HCT116 (cell line): ENCODE measurements at places on chromosomes 2 and 18. TPM values are rescaled to one million over a fixed set of nuclear protein-coding genes. Genes with fewer than 3 reads are reported as not detected.

Gene LRRC30
- not detected for total RNA-seq

Gene CHN1
- 3.6 TPM for total RNA-seq

Gene FN1
- total RNA-seq = 11.1 TPM

Gene SLC14A1
- not detected for total RNA-seq

Gene TXNDC2
- 0.12 TPM for total RNA-seq

Gene PARD6G
- total RNA-seq = 12.8 TPM

Gene ZNF521
- total RNA-seq = 0.10 TPM

DNA sequence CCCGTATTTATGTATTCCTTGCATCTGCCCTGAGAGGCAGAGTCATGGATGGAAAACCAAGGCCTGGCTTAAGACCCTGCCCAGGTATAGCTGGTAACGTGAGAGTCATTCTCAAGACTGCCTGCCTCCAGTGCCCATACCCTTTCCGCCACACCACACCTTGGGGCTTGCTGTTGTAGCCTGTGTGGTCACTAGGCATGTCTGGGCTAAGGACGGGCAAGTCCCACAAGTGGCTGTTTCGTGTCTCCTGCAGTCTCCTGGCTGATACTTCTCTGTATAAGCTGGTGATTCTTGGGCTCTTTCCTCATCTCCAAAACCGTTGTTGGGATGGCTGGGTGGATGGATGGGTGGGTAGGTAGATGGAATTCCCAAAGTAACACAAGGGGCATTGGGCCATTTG lies 269.8 kb downstream of the KLHL29 start:
- no peak for DNase-seq
- H3K36me3 ChIP-seq = no peaks in the 10 kb centered on the region
- H3K4me1 ChIP-seq = peaks cover 10% of the 10 kb centered on the region; the same call in 1 of the 2 replicates
- no peak overlapping the region for H3K27ac ChIP-seq

DNA sequence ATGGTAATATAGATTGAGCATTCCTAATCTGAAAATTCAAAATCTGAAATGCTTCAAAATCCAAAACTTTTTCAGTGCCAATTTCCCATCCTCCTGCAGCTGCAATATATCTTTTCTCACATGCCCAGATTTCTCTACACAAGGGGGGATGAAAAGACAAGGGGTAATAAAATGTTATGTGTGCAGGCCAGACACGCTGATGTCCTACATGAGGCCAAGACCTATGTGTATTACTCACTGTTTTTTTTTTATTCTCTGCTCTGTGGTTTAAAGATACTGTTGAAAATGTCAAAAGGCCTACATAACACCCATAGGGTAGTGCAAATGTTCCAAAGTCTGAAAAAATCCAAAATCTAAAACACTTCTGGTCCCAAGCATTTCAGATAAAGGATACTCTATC lies 41.2 kb upstream of the CWC22 start:
- no peaks in the 10 kb centered on the region for H3K4me1 ChIP-seq
- no peak for DNase-seq
- H3K27ac ChIP-seq = no peak overlapping the region
- H3K4me3 ChIP-seq = no peak overlapping the region

DNA sequence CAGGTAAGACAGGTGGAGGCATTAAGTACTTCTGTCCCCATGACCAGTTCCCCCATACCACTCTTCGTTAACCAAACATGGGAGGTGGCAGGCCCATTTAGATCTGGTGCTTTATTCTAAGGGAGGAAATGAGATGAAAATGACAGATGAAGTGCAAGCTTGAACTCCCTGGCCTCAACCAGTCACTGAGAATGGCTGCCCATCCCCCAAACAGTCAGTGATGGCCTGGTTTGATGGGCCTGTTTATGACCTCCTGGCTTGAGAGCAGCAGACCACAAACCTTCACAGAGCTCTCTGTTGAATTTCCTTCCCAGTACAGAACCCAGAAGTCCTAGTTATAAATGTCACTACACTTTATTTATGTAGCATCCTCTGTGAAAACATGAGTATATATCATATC lies 31.1 kb downstream of the EPAS1 start:
- peaks cover 17% of the 10 kb centered on the region; the same call in 1 of the 2 replicates for H3K4me1 ChIP-seq
- no peak for DNase-seq
- no peak overlapping the region for H3K27ac ChIP-seq
- no peaks in the 10 kb centered on the region for H3K27me3 ChIP-seq
- no peak overlapping the region for H3K4me3 ChIP-seq
- H3K36me3 ChIP-seq = no peaks in the 10 kb centered on the region

DNA sequence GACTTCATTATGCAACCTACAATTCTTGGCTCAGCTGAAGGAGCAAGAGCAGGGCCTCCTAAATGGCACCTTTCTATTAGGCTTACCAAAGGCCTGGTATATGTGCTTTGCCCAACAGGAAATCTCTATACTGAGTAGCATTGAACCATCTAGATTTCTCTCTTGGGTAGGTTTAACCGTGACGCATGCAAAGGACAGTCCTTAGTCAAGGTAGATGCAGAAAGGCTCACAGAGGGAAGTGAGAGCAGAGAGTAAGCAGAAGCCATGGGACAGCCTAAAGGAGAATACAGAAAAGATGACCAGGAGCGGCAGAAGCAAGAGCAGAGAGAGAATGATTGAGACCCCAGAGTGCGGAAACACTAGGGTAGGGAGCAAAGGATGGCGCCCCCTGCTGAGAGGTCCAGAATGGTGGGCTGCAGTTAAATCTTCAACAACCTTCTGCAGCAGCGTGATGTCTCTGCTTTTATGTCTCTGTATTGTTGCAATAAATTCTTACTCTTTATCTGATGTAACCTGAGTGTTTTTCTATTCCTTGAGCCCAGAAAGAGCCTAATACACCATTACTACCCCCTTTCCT lies 4.7 kb upstream of the OSBPL1A start:
- H3K4me1 ChIP-seq = peaks cover 37% of the 10 kb centered on the region
- no peak for DNase-seq
- H3K27me3 ChIP-seq = no peaks in the 10 kb centered on the region
- H3K4me3 ChIP-seq = no peak overlapping the region

DNA sequence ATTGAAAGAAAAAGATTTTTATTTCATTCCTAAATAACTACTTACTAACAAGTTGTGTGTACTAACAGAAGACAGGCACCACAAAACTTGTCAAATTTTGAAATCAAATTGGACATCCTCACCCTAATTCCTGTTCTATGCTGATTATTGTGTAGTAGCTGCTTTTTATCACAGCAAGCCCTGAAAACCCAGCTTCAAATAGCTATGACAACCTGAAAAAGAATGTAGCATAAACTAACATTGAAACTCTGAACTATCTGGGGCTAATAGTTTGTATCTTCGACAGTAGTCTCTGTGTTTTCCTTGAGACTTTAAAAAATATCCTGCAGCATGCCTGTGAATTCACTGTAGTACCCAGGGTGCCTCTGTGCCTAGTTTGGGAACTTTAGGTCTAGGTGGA lies 122.6 kb downstream of the WDPCP start:
- no peak for DNase-seq
- H3K4me1 ChIP-seq = no peaks in the 10 kb centered on the region
- no peaks in the 10 kb centered on the region for H3K27me3 ChIP-seq
- no peak overlapping the region for H3K4me3 ChIP-seq

DNA sequence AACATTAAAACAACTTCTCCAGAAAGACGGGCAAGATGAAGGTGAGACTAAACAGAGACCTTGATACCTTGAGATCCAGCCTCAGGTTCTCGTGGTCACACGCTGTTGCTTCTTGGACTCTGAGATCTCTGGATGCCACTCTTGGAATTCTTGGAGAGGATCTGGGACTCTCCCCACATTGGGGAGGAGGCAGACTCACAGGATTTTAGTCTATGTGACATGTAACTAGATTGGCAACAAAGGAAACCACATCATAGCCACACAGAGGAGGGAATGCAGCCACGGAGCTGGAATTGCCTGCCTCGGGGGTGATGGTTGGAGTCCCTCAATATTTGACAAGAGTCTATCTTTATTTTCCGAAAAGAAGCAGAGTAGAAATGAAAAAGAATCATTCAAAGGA lies 78.8 kb upstream of the IGFBP5 start:
- no peaks in the 10 kb centered on the region for H3K36me3 ChIP-seq
- peaks cover 9% of the 10 kb centered on the region for H3K27me3 ChIP-seq
- no peak overlapping the region for H3K4me3 ChIP-seq
- no peak for DNase-seq
- H3K27ac ChIP-seq = no peak overlapping the region
- H3K4me1 ChIP-seq = no peaks in the 10 kb centered on the region

DNA sequence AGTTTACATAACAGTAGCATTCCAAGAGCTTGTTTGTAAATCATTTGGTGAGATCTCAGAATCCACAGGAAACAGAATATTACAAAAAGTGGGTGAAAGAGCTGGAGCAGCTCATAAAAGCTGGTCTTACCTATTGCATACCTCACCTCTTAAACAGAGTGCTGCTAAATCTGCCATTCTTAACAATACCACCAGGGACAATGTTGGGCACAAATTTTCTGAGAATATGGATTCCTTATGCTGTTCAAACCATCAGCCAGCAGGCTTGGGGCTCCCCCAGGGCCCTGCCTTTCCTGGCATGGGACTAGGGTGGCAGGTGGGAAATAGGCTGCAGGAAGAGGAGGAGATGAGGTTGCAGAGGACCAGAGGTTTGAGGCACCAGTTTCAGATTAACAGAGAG lies 55.6 kb downstream of the TGFA start:
- no peak overlapping the region for H3K27ac ChIP-seq
- peak; percentile 28 for DNase-seq
- H3K4me1 ChIP-seq = peaks cover 20% of the 10 kb centered on the region
- no peak overlapping the region for H3K4me3 ChIP-seq
- H3K36me3 ChIP-seq = no peaks in the 10 kb centered on the region
- no peaks in the 10 kb centered on the region for H3K27me3 ChIP-seq

DNA sequence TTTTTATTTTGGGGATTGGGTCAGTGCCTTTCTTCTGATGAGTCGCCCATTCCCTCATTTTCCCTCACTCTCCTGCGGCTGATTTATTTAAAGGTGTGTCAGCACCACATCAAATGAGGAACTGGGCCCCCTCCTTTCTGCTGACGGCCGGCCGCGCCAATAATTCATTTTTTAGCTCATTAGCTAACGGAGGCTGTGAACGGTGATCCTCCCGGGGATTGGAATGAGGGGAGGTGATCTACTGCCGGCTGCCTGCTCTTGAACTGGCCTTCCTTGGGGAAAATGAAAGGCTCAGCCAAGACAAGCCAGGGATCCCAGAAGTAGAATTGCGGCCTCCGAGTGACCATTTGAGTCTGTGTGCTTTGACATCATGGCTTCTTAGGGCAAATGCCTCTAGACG lies 54.2 kb downstream of the GBX2 start:
- no peak for DNase-seq
- H3K4me3 ChIP-seq = no peak overlapping the region
- no peaks in the 10 kb centered on the region for H3K27me3 ChIP-seq
- no peaks in the 10 kb centered on the region for H3K4me1 ChIP-seq
- no peaks in the 10 kb centered on the region for H3K36me3 ChIP-seq

GRCh38 chr2:54058449-54058848 lies 57.0 kb upstream of the ACYP2 start:
- H3K4me3 ChIP-seq = no peak overlapping the region
- no peak overlapping the region for H3K27ac ChIP-seq
- H3K27me3 ChIP-seq = no peaks in the 10 kb centered on the region
- no peaks in the 10 kb centered on the region for H3K4me1 ChIP-seq
- DNase-seq = no peak

- H3K27me3 ChIP-seq = peaks cover 26% of the 10 kb centered on the region; the same call in 1 of the 2 replicates
- no peaks in the 10 kb centered on the region for H3K36me3 ChIP-seq
- no peak overlapping the region for H3K27ac ChIP-seq
- no peaks in the 10 kb centered on the region for H3K4me1 ChIP-seq
These were observed 131.1 kb downstream of the ACKR3 start for GRCh38 chr2:236700703-236701102.

GRCh38 chr18:21762181-21762772 lies 21.7 kb downstream of the MIB1 start:
- H3K36me3 ChIP-seq = no peaks in the 10 kb centered on the region
- H3K27me3 ChIP-seq = no peaks in the 10 kb centered on the region
- no peak overlapping the region for H3K4me3 ChIP-seq
- DNase-seq = no peak
- H3K27ac ChIP-seq = no peak overlapping the region

DNA sequence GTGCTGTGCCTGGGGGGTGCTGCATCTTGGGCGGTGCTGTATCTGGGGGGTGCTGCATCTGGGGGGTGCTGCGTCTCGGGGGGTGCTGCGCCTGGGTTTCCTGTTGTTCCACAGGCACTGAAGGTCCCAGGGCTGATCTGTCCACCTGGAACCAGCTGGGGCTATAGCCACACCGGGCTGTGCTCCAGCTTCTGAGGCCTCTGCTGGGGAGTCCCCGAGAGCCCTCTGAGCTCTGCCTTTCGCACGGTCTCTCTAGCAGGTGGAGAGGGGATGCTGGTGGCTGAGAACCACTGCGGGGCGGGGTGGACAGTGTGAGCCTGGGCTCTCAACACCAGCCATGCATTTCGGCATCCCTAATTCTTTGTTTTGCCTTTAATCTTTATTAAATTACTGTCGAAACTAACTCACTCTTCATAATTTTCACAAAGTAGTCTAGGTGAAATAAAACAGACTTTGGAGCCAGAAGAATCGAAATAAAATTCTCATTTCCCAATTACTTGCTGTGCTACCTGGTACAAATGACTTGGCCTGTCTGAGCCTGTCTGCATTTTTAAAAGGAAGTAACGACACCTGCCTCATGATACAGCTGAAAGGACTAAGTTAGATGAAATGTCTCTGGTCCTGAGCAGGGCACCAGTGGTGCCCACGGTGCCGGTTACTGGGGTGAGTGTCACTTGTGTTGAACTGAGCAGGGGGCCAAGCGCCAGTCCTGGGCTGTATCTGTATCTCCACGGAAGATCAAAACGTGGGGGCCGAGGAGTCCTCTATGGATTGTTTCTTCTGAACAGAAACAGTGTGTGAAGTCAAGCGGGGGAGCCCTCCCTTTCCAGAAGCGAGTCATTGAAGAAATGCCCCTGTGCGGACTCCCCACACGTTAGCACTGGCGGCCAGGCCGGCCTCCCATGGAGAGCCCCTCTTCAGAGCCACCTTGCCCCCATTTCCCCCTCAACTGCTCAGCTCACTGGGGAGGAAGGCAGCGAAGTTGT lies 142.0 kb downstream of the ASB1 start:
- no peak for DNase-seq
- no peaks in the 10 kb centered on the region for H3K27me3 ChIP-seq
- no peaks in the 10 kb centered on the region for H3K4me1 ChIP-seq
